ENCODE measurements at places on chromosomes 16 and 17. TPM values are rescaled to one million over a fixed set of nuclear protein-coding genes. Genes with fewer than 3 reads are reported as not detected.
A peak's percentile ranks its signal among the peaks of the same experiment; 100 is the strongest.

DNA sequence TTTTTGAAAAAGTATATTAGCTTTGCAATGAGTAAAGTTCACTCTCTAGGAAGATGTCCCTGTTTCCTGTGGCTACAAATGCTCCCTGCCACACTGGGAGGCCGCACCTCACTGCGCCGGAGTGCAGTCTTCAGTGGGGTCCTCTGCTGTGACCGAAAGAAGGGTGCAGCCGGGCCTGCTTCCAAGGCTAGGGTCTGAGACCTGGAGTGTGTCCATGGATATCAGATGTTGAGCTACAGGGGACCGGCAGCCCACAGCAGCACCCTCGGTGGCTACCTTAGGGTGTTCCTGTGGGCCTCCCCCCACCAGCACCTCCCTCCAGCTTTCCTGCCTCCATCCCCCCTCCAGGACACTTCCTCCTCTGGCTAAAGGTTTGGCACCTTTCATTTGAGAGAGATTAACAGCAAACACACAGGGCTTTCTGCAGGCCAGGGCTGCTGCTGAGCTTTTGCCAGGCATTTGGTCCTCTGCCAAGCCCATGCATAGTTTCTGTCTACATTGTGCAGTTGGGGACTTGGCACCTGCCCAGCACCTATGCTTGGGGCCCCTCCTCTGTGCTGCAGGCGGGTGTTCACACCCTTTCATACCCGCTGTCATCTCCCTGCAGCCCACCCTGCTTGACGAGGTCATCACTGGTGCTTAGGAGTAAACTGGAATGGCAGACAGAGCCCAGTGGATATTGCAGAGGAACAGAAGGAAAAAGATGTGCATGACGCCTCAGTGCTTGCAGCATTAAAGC, 33.8 kb upstream of the CRISPLD2 start:
- DNase-seq, result no peak

GRCh38 chr17:17151055-17151454, 55.1 kb downstream of the PLD6 start:
- no peak for DNase-seq

DNA sequence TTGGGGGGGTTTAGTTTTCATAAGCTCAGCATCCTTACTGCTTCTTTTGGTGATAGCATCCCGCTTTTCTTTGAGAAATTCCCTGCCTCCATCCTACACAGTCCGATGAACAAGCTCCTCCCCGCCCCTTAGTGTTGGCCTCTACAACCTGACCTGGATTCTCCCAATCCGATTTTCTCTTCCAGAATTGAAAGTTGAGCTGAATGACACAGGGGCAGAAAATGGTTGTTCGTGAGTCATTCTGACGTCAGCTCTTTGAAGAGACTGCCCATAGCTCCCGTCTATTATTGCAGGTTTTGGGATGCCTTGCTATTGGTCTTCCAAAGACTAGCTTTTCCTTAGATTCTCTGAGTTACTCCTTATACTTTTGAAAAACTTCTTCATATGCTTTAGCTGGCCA, 279.7 kb downstream of the SLC39A11 start:
- DNase-seq, result no peak

- DNase-seq, result no peak
Measured at GRCh38 chr17:1077581-1077985, 80.7 kb downstream of the TIMM22 start.

DNA sequence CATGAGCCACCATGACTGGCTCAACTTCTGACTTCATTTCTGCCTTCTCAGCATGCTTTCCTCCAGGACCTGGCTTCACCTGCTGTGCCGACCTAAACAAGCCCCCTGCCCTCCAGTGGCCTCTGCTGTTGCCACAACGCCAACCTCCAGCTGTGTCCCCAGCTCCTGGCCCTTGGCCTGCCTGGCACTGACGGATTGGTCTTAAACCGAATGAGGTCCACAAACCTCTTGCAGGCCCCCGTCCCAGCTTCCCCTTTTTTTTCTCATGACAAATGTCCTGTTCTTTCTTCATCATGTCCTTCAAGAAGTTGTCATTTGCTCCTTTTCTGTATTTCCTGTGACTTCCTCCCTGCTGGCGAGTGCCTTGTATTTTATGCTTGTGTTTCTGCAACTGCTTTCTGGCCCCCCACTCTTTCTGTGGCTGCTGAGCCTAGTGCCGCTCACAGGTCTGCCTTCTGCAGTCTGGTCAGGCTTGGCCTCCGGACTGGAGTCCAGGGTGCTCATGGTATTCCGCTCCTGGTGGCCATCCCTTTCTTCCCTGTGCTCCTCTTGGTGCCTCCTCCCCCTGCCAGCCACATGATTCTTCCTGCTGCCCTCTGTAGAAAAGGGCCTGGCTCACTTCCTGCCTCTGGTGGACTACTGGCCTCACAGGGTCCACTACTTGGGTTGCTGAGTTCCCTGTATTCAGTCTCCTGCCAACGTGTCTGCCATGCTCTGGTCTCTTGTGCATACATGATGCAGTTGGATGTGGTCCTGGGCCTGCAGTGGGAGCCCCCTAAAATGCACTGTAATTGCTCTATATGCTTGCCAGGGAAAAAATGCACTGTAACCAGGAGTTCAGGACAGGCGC, 2.9 kb downstream of the ATP6V0C start:
- no peak for DNase-seq

GRCh38 chr16:62821824-62822223, 785.6 kb upstream of the CDH8 start:
- no peak for DNase-seq

DNA sequence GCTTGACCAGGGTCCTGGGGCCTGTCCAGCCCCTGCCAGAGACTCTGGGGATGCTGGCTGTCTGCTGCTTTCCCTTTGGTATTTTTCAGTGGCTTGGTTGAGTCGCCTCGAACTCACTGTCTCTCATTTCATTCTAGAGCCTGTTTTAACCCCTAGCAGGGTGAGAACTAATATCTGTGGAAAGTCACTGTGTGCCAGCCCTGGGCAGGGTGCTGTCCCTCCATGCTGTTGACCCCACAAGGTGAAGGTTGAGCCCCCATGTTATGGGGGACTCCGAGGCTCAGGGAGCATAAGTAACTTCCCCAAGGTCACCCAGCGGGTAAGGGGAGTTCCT, 33.0 kb downstream of the DCAKD start:
- DNase-seq, result no peak

GRCh38 chr16:30065943-30066760, 592 bp downstream of the ALDOA start:
- peak; percentile 94 for DNase-seq

DNA sequence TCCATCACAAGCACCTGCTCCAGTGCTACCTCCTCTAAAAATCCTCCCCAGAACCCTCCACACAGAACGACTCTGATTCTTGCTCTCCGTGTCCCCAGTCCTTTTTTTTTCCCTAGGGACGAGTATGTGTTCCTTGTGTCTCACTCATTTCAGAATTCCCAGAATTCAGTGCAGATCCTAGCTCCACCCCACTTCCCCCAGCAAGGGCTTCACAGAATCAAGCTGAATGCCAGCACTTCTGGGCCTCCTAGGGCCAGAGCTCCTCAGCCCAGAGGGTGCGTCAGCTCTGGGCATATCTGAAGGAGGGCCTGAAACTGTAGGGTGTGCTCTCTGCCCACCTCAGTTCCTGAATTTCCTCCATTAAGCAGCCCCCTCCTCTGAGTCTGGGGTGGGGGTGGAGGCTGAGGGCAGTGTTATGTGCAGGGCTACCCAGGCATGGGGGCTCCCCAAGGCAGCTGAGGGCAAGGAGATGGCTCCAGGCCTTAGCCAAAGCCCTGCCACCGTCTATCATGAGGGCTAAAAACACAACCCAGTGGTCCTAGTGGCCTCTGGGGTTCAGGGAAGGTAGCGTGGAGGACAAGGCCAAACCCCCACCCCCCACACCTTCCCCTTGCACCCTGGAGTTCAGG, 6.5 kb downstream of the UNC119 start:
- DNase-seq, result no peak

- DNase-seq, result no peak
Measured at GRCh38 chr17:50721194-50722010, 2.0 kb downstream of the LUC7L3 start.

DNA sequence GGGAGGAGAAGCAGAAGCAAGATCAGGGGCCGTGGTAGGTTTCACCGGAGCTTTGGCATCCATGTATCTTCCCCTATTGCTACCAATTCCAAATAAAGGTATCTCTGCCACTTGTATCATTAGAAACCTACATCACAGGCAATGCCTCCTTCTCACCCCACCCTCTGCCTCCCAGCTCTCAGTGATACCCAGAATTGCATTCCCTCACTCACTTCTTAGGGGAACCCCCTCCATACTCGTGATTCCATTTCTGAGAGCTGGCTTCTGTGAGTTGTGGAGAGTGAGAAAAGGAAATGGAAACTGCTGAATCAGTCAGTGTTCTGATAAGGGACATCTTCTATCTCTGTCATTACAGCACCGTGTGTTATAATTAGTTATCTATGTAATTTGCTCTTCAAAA, 2.3 kb upstream of the CCL3 start:
- no peak for DNase-seq

DNA sequence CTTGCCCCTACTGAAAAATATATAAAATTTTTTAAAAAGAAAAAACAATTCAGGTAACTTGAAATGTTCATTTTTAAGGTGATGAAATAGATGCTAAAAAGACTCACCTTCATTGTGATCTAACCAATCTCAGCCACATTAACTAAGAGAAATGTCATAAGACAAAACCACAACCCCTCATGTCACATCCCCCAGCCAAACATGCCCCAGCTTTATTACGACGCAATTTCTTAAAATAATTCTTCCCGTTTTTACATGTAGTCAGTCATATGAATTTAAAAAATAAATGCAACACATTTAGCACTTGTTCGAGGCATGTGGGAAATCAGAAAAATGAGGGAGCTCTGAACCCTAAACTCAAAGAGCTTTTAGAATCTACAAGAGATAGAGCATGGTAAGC, 9.5 kb downstream of the AMFR start:
- DNase-seq, result no peak

GRCh38 chr16:83586036-83586435, 221.7 kb upstream of the HSBP1 start:
- DNase-seq, result no peak

- no peak for DNase-seq
Measured at GRCh38 chr17:18187226-18187625, 3.6 kb downstream of the ALKBH5 start.

DNA sequence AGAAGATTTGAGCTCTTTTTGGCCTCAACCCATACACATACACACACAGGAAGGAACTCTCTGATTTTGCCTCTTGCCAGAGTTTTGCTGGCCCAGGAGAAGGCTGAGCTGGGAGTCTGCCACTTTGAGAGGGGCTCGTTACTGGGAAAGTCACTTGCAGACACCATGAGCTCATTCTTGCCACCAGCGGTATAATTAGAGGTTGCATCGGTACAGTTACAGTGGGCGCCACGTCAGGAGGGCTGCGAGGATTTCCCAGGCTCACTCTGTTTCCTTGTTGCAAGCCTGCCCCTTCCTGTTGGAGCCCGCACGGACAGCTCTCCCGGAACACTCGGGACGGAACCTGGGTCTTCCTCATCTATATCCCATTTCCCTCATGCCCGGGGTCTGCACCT, 3.1 kb upstream of the SDK2 start:
- peak; percentile 84 for DNase-seq

- DNase-seq, result no peak
Measured at GRCh38 chr17:44360144-44360533, 3.5 kb downstream of the FAM171A2 start.

GRCh38 chr16:71572497-71573116, 4.3 kb downstream of the TAT start:
- no peak for DNase-seq

DNA sequence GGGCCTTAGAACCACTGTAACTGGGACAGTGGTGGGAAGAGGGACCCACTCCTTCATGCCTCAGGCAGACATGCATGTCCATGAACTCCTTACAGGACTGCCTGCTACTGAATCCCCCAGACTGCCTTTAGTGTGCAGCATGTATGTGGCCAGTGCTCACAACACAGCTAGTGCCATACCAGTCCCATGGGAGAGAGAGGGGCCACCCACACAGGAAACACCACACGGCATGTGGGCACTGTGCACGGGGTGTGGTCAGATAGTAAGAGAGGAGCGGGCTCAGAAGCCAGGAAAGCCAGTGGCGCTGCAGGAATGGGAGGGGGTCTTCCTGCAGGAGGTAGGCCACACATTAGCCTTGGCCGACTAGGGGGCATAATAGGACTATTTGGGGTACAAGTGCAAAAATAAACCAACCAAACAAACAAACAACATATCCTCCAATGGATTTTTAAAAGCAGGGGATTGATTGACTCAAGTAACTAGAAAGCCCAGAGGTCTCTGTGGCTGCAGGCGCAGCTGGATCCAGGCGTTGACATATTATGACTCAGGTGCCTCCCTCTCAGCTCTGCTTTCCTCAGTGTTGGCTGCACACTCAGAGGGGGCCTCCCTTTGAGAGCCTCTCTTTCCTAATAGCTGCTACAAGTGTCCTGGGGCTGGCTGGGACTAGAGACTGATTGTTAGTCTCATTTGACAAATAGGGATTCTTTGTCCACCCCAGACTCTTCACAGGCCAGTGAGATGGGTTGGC, 104.4 kb downstream of the AMFR start:
- DNase-seq, result no peak

GRCh38 chr17:67841992-67842391, 16.7 kb downstream of the BPTF start:
- no peak for DNase-seq

Gene DNAI2
- not detected for total RNA-seq

Gene PITPNM3
- 1.1 TPM for total RNA-seq

Gene NTN3
- not detected for total RNA-seq

Gene SLC47A1
- total RNA-seq, result 7.0 TPM

Gene KRTAP4-9
- total RNA-seq, result not detected

Gene C17orf78
- total RNA-seq, result not detected

Gene CCL4L2
- total RNA-seq, result 1.2 TPM

Gene ABCA10
- total RNA-seq, result 17.8 TPM

Gene HEATR9
- not detected for total RNA-seq

Gene USH1G
- total RNA-seq, result not detected

Gene MAP2K6
- total RNA-seq, result 22.1 TPM

Gene FBXO39
- 0.90 TPM for total RNA-seq

Gene KRTAP9-4
- total RNA-seq, result not detected

Gene TBC1D28
- not detected for total RNA-seq

Gene ZP2
- total RNA-seq, result not detected

All from mesenteric fat pad (tissue), 1 donor.